Activated gamma-delta T cell (primary cell): ENCODE measurements at places on chromosomes 4 and X.

GRCh38 chr4:89042055-89042454, 14.9 kb downstream of the FAM13A start:
- DNase-seq = no peak

DNA sequence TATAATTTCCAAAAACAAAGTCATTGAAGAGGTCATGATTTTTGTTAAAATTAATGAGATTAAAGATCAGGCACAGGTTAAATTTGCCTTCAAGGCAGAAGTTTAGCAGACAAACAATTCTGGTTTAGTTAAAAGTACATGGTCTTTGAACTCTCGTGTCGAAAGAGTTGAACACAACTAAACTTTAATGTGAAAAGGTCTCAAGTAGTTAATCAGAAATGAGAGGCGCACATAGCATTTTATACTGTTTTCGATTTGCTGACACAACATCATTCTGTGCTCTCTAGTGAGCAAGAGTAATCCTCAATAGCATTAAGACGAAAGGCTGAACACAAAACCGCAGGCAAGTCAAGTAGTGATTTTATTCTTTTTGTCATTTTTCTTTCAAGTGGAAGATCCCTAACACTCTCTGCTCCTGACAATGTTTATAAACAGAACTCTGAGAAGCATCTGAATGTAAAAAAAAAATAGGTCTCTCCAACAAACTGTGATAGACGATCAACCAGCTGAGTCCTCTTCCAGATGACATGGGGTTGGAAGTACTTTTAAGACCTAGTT, 49.8 kb downstream of the SH3RF1 start:
- DNase-seq = no peak

DNA sequence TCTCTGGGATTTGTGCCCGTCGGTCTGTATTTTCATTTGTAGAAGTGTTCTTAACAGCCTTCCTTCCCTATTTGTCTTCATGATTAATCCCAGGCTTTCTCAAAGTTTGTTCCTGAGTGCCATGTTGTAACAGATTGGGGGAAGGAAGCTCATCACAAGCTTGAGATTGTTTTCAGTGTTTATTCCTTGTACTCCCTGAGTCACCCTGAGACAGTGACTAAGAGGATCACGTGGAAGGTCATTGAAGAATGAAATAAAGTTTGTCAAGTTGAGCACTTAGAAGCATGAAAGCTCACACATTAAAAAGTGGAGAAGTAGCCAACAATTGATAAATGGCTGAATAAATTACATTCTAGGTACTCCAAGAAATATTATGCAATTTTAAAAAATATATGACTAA, 153.5 kb upstream of the FAM241A start:
- DNase-seq = no peak

DNA sequence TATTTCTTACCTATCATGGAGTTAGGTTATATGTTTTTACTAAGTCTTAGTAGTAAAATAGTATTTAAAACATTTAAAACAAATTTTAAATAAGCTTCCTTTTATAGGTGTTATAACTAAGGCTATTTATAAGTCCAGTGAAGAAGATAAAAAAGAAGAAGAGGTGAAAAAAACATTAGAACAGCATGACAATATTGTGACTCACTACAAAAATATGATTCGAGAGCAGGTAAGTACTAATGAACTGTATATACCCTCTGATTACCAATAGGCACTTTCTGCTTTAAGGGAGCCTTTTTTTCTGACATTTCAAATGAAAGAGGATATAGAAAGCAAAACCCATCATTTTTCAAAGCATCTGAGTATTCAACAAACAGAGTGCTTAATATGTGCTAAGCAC, 76.6 kb downstream of the USO1 start:
- DNase-seq = no peak

- DNase-seq = no peak
Measured at GRCh38 chrX:126272795-126273497, 106.9 kb upstream of the DCAF12L2 start.

GRCh38 chr4:150580306-150580705, 1.6 kb upstream of the MAB21L2 start:
- DNase-seq = no peak

DNA sequence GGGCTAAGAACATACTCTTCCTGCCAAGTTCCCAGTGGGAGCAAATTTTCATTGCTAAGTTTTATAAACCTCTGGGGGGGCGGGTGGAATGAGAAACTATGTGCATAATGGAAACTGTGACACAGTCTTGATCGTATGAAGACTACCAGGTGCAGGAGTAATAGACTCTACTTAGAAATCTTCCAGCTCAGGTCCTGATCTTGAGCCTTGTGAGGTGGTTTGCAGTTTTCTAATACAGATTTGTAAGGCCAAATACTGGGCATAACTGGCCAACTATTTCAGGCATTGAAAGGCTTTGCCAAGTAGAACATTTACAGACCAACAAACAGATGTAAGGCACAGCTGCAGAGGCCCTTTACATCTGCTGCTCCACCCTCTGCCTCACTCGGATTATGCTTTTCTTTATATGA, 89.7 kb upstream of the CBR4 start:
- DNase-seq = no peak

DNA sequence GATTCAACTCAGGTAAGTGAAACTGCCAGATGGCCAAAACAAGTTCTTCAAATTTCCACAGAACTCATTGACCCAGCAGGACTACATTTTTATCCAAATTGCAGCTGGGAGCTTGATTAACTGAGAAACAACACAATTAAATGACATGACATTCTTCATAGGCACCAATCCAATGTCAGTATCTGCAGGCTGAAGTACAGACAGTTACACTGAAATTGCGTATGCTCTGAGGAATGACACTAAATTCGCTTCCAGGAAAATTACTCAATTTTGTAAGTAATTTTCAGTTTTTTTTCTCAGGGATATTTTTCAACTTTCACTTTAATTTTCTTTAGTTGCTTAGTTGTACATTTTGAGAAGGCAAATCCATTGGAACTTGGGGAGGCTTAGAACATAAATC, 4.5 kb downstream of the C1GALT1C1 start:
- no peak for DNase-seq

- DNase-seq = no peak
Measured at GRCh38 chr4:37749398-37749988, 63.3 kb upstream of the RELL1 start.
